ENCODE measurements at places on chromosomes 13 and 19. TPM values are rescaled to one million over a fixed set of nuclear protein-coding genes. Genes with fewer than 3 reads are reported as not detected.

Gene ZNF714
- 2.6 TPM for total RNA-seq

Gene NPHS1
- total RNA-seq, result 0.24 TPM

Gene SERP2
- total RNA-seq, result not detected

Gene BCAM
- 95.2 TPM for total RNA-seq

Gene CDC42EP5
- 0.18 TPM for total RNA-seq

Gene PCID2
- total RNA-seq, result 43.7 TPM

Gene HSD17B14
- 14.8 TPM for total RNA-seq

Gene DCT
- total RNA-seq, result not detected

Gene ZNF433
- not detected for total RNA-seq

Gene ANKLE1
- 0.43 TPM for total RNA-seq

Gene ZIK1
- not detected for total RNA-seq

Gene ZNF837
- total RNA-seq, result 0.88 TPM

Gene ZNF799
- 1.5 TPM for total RNA-seq

Gene F10
- not detected for total RNA-seq

Gene CYP4F8
- total RNA-seq, result not detected

Gene PSG11
- not detected for total RNA-seq

Gene MADCAM1
- 0.40 TPM for total RNA-seq

Gene ZNF556
- total RNA-seq, result not detected

Gene ZNF470
- 1.7 TPM for total RNA-seq

Gene PBX4
- total RNA-seq, result 1.7 TPM

Gene SHISA7
- not detected for total RNA-seq

Gene ZNF546
- 2.4 TPM for total RNA-seq

Gene CILP2
- 0.38 TPM for total RNA-seq

Gene HNRNPL
- 354 TPM for total RNA-seq

Gene RNF225
- not detected for total RNA-seq

Gene C19orf38
- total RNA-seq, result not detected

Gene FAM124A
- 3.2 TPM for total RNA-seq

Gene C1QTNF9
- total RNA-seq, result not detected

Gene ZNF724
- 0.26 TPM for total RNA-seq

Gene ZNF283
- total RNA-seq, result 5.0 TPM

Gene TNFSF9
- 5.7 TPM for total RNA-seq

Gene ATP4B
- total RNA-seq, result not detected

Gene SEMA6B
- 6.7 TPM for total RNA-seq

Gene HCN2
- 50.9 TPM for total RNA-seq

Gene MISP
- total RNA-seq, result 105 TPM

Gene ONECUT3
- total RNA-seq, result not detected

Gene URAD
- not detected for total RNA-seq

Data from A549 treated with ZK216348 at 1 μM for 4 hours (cell line).